ENCODE measurements at places on chromosomes 4 and X. TPM values are rescaled to one million over a fixed set of nuclear protein-coding genes. Genes with fewer than 3 reads are reported as not detected.

SSX3 gene
- not detected for total RNA-seq

DNA sequence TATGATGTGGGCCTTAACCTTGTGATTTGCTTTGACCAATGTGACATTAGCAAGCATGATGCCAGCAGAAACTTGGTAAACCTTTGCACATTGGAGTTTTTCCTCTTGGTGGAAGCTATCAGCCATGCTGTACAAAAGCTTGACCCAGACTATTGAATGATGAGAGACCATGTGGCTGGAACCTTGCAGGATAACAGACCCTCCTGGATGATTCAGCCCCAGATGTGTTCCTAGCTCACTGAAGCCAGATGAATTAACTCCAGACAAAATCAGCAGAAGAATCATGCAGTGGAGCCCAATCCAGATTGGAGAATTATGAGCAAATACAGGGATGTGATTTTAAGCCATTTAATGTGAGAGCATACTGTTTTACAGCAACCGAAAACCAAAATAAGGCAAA, 16.8 kb downstream of the SPARCL1 start:
- DNase-seq, result no peak

DNA sequence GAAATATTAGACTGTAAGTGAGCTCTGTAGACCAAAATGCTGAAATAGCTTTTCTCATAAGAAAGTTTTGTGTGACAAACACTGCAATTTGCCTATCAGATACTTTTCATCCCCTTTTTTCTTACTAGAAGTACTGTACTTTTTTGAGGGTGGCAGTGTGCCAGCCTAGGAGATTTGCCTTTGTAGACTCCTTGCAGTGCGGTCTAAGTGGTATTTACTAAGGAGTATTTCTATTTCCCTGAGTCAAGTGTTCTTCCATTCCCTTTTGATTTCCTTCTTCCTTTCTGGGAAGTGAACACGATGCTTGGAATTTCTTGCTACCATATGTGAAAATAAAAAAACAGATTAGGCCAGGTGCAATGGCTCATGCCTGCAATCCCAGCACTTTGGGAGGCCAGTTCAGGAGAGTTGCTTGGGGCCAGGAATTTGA, 34.6 kb downstream of the PDLIM5 start:
- DNase-seq, result no peak

- DNase-seq, result no peak
These were observed 234.8 kb upstream of the GNPDA2 start for GRCh38 chr4:44961001-44961755.

GRCh38 chrX:135389717-135390116, 32.0 kb upstream of the SMIM10L2A start:
- no peak for DNase-seq

DNA sequence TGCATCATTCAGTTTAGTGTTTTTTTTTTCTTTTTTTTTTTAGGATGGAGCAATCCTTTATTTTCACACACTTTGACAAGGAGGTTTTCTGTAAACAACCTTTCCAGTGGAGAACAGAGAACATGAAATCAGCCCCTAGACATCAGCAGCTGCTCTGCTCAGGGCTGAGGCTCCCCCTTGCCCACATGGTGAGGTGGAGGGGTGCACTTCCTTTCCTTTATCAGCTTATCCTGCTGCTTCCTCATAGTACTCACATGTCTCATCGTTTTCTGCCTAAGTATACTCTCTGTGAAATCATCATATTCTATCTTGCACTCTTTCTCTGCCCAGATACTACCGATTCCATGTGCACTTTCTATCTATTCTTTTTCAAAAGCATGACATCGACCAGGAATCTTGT, 47.6 kb upstream of the PRSS12 start:
- DNase-seq, result no peak

IL21 gene
- not detected for total RNA-seq

SUV39H1 gene
- total RNA-seq, result 6.9 TPM

- no peak for DNase-seq
These were observed 28.3 kb upstream of the PLCXD1 start for GRCh38 chrX:252957-253291.

CAMK2D gene
- total RNA-seq, result 17.2 TPM

GRCh38 chrX:6002056-6002455, 226.6 kb downstream of the NLGN4X start:
- DNase-seq, result no peak

AMOT gene
- total RNA-seq, result 11.2 TPM

DCLK2 gene
- total RNA-seq, result 0.59 TPM

NDP gene
- not detected for total RNA-seq

GRCh38 chr4:146763560-146763959, 124.9 kb downstream of the POU4F2 start:
- DNase-seq, result no peak

GRCh38 chr4:6727081-6727942, 11.3 kb downstream of the BLOC1S4 start:
- peak; percentile 94 for DNase-seq

GAGE12H gene
- total RNA-seq, result 25.4 TPM

- no peak for DNase-seq
These were observed 745.3 kb upstream of the MAGEB2 start for GRCh38 chrX:29470030-29470429.

- DNase-seq, result no peak
These were observed 70.3 kb downstream of the PHOX2B start for GRCh38 chr4:41678086-41678816.

- no peak for DNase-seq
These were observed 110.8 kb downstream of the CPZ start for GRCh38 chr4:8703401-8703696.

DNA sequence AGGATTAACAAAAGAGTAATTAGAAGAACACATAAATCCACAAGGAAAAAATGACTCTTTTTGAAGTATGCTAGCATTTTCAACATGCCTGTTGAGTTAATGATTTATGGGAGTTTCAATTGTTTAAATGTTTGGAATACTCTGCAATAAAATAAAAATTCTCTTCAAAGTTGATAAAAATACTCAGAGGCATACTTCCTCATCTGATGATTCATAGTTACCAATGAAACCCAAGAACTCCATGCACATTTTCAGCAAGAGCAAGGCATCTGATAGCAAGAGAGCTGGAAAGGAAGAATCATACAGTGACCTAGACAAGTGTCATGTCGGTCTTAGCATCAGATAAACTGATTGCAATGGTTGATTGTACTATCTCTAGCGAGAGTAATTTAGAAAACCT, 443.7 kb upstream of the ATOH1 start:
- no peak for DNase-seq

- DNase-seq, result no peak
These were observed 6.3 kb downstream of the EFNB1 start for GRCh38 chrX:68835104-68835442.

Data from SK-MEL-5 (cell line).